H1 (cell line): ENCODE measurements at places on chromosomes 16 and 17. TPM values are rescaled to one million over a fixed set of nuclear protein-coding genes. Genes with fewer than 3 reads are reported as not detected.

RDM1 gene
- total RNA-seq: 4.8 and 7.3 TPM in 2 replicates

DPEP2 gene
- total RNA-seq: not detected in 2 replicates

MYADML2 gene
- total RNA-seq: 0.17 and 0.26 TPM in 2 replicates

GLYR1 gene
- 115 and 120 TPM in 2 replicates for total RNA-seq

SKAP1 gene
- total RNA-seq: not detected in 2 replicates

DLX4 gene
- 0.80 and 0.88 TPM in 2 replicates for total RNA-seq

SEC14L5 gene
- 3.0 and 3.2 TPM in 2 replicates for total RNA-seq

NEUROD2 gene
- total RNA-seq: not detected in 2 replicates

CCL7 gene
- total RNA-seq: not detected in 2 replicates

PTGES3L gene
- 2.2 and 3.0 TPM in 2 replicates for total RNA-seq

TBC1D26 gene
- total RNA-seq: 0.71 and 0.84 TPM in 2 replicates

CCL14 gene
- total RNA-seq: not detected in 2 replicates

TUFM gene
- 243 and 249 TPM in 2 replicates for total RNA-seq

TBX6 gene
- 2.3 and 2.8 TPM in 2 replicates for total RNA-seq

OR1E1 gene
- total RNA-seq: not detected in 2 replicates

REXO5 gene
- total RNA-seq: 6.0 and 8.9 TPM in 2 replicates

TNFSF13 gene
- total RNA-seq: 2.1 and 2.3 TPM in 2 replicates

ZSCAN10 gene
- total RNA-seq: 195 and 209 TPM in 2 replicates

HSF4 gene
- not detected in 2 replicates for total RNA-seq

C17orf113 gene
- total RNA-seq: 1.4 TPM in 2 replicates

RAD51D gene
- 12.9 and 13.7 TPM in 2 replicates for total RNA-seq

DPEP3 gene
- total RNA-seq: 9.9 and 10.6 TPM in 2 replicates
